Activated T-helper 2 cell treated with anti-CD3 and anti-CD28 coated beads, Interferon-gamma antibody, Interleukin-2, Interleukin-4, amounts not matched to agents 10 μg/mL and 5 μg/mL and 100 μg/mL, durations not matched to agents 14 hours and 24 hours and 36 hours (primary cell): ENCODE measurements at places on chromosomes 7 and 10.

- no peaks in the 10 kb centered on the region for H3K36me3 ChIP-seq
- H3K27ac ChIP-seq: no peak overlapping the region
- peaks cover 12% of the 10 kb centered on the region for H3K4me1 ChIP-seq
- no peak for DNase-seq
- H3K4me3 ChIP-seq: no peak overlapping the region
Measured at GRCh38 chr7:107130487-107131220, 38.1 kb upstream of the HBP1 start.

GRCh38 chr7:150936018-150936417 lies 42.1 kb downstream of the KCNH2 start:
- DNase-seq: no peak
- H3K27me3 ChIP-seq: peaks cover 6% of the 10 kb centered on the region
- H3K4me3 ChIP-seq: no peak overlapping the region
- H3K4me1 ChIP-seq: peaks cover 9% of the 10 kb centered on the region
- no peaks in the 10 kb centered on the region for H3K36me3 ChIP-seq
- H3K27ac ChIP-seq: no peak overlapping the region

DNA sequence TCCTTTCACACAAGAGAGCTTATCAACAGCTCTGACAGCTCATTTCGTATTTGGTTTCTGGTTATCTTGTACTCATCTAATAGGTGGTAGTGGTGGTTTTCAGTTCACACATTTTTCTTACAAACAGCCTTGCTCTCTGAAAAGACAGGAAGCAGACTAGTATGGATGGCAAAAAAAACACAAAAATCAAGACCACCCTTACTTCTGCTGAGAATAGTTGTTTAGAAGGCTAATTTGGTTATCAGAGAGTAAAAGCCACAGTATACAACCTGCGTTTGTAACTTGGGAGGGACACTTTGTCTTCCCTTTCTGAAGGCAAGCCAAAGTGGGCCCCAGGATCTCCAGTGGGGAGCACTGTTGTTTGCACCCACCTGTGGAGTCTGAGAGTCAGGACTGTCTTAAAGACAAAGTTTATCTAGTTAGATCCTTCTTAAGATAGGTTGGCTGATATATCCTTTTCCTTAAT lies 68.0 kb downstream of the PIP4K2A start:
- H3K36me3 ChIP-seq: peaks cover 27% of the 10 kb centered on the region
- peak overlapping the region; percentile 31 for H3K4me3 ChIP-seq
- H3K4me1 ChIP-seq: peaks cover 78% of the 10 kb centered on the region
- DNase-seq: no peak
- H3K27ac ChIP-seq: peak overlapping the region; percentile 98
- no peaks in the 10 kb centered on the region for H3K27me3 ChIP-seq

GRCh38 chr10:29346296-29347001 lies 57.6 kb downstream of the LYZL1 start:
- H3K36me3 ChIP-seq: no peaks in the 10 kb centered on the region
- peaks cover 4% of the 10 kb centered on the region for H3K4me1 ChIP-seq
- H3K4me3 ChIP-seq: no peak overlapping the region
- no peak for DNase-seq
- no peak overlapping the region for H3K27ac ChIP-seq

DNA sequence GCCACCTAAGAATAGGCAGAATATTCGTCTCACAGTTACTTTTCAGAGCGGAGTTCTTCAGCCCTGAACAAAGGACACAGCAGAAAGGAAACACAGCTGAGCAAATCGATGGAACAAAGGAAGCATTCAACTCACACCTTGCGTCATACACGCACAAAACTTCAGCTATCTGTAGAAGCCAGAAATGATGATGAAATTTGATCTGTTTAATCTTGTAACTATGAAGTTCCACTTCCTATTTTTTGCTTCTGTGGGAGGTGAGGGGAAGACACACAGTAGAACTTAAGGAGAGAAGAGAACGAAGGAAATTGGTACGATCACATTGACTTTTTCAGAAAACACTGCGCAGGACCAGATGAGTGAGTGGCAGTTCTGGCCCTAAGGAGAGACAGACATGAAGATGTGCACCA lies 26.2 kb downstream of the FAM171A1 start:
- H3K4me1 ChIP-seq: no peaks in the 10 kb centered on the region
- no peak for DNase-seq
- no peaks in the 10 kb centered on the region for H3K36me3 ChIP-seq
- no peak overlapping the region for H3K27ac ChIP-seq
- no peak overlapping the region for H3K4me3 ChIP-seq

DNA sequence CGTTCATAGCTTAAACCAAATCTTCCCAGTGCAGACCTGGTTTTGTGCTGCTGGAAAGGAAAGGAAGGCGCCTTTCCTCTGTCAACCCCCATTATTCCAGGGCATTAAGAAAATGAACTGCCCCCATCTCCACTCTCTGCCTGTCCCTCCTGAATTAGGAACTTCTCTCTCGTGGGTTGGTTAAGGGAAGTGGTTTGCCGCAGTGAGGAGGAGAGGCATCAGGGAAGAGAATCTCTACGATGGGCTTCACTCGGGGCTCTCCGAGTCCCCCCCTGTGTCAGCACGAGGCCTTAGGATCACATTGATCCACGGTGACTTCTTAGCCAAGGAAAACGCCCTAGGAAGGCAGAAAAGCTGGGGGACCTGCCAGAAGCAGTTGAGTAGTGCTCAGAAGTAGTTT lies 53.9 kb upstream of the LYZL2 start:
- H3K27ac ChIP-seq: peak overlapping the region; percentile 96
- H3K36me3 ChIP-seq: peaks cover 21% of the 10 kb centered on the region
- peaks cover 77% of the 10 kb centered on the region for H3K4me1 ChIP-seq
- no peak overlapping the region for H3K4me3 ChIP-seq

DNA sequence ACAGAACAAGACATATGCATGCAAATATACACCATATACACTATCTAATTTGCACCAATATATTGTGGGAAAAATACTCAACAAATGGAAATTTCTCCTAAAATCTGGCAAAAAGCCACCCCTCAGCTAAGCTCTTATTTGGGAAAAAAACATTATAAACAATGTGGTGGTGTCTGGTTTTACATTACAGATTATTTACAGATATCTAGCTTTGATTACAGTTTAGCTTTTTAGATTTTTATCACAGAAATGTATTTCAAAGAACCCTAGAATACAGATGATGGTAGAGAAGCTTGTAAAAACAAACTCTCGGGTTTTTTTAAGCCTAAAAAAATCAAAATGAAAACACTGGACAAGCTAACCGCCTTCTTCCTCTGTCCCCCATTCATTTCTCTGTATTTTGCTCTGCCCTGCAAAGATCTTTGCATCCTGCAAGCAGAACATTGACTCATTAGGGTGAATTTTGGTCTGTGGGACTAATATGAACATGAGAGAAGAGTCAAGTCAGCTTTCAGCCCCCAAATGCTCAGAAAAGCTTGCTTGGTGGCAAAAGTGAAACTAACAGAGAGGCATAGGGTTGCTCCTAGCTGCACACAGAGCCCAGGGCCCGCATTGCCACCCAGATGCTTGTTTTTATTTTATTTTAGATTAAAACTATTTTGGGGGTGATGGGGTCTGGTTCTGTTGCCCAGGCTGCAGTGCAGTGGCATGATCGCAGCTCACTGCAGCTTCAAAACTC lies 88.8 kb upstream of the LYZL1 start:
- H3K4me1 ChIP-seq: no peaks in the 10 kb centered on the region
- no peak for DNase-seq
- peaks cover 3% of the 10 kb centered on the region for H3K27me3 ChIP-seq
- no peaks in the 10 kb centered on the region for H3K36me3 ChIP-seq

DNA sequence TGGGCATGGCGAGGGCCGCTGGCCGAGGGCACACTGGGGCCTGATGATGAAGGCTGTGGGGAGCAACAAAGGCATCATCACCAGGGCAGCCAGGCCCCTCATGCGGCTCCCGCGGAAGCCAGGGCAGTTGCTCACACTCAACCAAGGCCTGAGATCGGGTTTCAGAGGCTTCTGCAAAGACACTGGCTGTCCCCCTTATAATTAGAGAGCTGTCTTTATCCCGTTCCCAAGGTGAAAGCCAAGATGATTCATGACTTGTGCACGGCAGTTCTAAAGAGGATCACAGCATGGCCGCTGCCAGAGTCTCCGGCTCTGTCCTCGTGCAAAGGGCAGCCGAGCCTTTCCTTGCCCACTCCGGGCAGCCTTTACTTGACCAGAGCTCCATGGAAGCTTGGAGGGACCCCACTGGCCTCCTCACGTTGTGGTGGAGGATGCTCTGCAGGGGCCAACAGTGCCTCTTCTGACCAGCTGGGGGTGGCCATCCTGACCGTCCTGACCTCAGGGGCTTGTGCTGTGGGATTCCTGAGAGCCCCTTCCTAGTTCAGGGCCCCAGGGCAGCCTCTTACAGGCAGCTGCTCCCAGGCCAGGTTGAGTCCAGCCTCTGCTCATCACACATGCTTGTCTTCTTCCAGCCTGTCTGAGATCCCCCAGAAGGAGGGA lies 82.3 kb downstream of the PRKAG2 start:
- H3K4me3 ChIP-seq: no peak overlapping the region
- H3K4me1 ChIP-seq: peaks cover 15% of the 10 kb centered on the region
- H3K36me3 ChIP-seq: no peaks in the 10 kb centered on the region
- no peaks in the 10 kb centered on the region for H3K27me3 ChIP-seq
- no peak for DNase-seq

- H3K36me3 ChIP-seq: no peaks in the 10 kb centered on the region
- no peak overlapping the region for H3K4me3 ChIP-seq
- DNase-seq: no peak
Measured at GRCh38 chr7:110007320-110008063, 1083.4 kb upstream of the LRRN3 start.

GRCh38 chr10:68576118-68576517 lies 16.0 kb downstream of the TET1 start:
- H3K4me1 ChIP-seq: peaks cover 1% of the 10 kb centered on the region
- no peaks in the 10 kb centered on the region for H3K27me3 ChIP-seq
- no peaks in the 10 kb centered on the region for H3K36me3 ChIP-seq
- DNase-seq: no peak

GRCh38 chr7:143892527-143893300 lies 9.3 kb downstream of the TCAF1 start:
- H3K27me3 ChIP-seq: no peaks in the 10 kb centered on the region
- H3K4me1 ChIP-seq: peaks cover 3% of the 10 kb centered on the region
- H3K27ac ChIP-seq: no peak overlapping the region
- H3K36me3 ChIP-seq: peaks cover 17% of the 10 kb centered on the region
- DNase-seq: no peak
- no peak overlapping the region for H3K4me3 ChIP-seq

DNA sequence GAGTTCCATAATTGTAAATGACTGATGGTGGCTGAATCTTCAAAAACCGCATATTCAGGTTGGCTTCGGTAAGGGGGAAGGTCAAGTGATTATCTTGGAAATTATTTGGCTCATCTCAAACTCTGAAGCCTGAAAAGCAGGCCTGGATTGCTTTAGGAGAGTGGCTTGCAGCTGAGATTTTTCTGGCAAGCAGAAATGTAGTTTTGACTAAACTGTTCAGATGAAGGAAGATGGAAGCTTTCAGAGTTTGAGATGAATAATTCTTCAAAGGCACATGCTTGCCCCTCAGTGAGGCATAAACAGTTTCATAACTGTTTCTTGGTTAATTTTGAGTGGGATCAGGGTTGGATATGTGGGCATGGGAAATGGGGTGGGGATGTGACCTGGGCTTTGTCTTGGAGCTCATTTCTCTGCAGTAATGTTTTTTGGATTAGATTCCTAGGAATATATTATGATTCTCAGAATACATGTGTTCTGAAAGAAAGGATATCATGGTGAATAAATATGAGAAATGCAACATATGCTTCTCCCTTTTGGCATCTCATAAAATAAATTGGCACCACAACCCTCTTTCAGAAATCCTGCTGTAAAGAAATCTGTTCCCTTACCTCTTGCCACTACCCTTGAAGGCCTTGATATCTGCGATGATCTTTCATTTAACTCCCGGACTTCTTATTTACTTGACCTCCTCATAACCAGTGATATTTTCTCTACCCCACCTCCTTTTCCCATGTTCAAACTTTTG lies 469.2 kb downstream of the ADRA2A start:
- no peaks in the 10 kb centered on the region for H3K36me3 ChIP-seq
- DNase-seq: no peak
- no peaks in the 10 kb centered on the region for H3K27me3 ChIP-seq
- no peaks in the 10 kb centered on the region for H3K4me1 ChIP-seq
- no peak overlapping the region for H3K4me3 ChIP-seq

DNA sequence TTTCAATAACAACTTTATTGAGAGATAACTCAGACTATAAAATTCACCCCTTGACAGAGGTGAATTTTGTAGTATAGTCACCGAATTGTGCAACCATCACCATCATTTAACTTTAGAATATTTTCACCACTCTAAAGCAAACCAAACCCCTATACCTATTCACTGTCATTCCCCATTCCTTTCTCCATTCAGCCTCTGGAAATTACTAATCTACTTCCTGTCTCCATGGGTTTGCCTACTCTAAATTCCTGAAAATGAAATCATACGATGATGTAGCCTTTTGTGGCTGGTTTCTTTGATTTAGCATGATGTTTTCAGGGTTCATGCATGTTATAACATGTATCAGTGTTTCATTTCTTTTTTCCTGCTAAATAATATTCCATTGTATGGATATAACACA lies 15.6 kb upstream of the LMTK2 start:
- H3K36me3 ChIP-seq: no peaks in the 10 kb centered on the region
- DNase-seq: no peak
- H3K27me3 ChIP-seq: peaks cover 6% of the 10 kb centered on the region
- no peaks in the 10 kb centered on the region for H3K4me1 ChIP-seq
- H3K27ac ChIP-seq: no peak overlapping the region

DNA sequence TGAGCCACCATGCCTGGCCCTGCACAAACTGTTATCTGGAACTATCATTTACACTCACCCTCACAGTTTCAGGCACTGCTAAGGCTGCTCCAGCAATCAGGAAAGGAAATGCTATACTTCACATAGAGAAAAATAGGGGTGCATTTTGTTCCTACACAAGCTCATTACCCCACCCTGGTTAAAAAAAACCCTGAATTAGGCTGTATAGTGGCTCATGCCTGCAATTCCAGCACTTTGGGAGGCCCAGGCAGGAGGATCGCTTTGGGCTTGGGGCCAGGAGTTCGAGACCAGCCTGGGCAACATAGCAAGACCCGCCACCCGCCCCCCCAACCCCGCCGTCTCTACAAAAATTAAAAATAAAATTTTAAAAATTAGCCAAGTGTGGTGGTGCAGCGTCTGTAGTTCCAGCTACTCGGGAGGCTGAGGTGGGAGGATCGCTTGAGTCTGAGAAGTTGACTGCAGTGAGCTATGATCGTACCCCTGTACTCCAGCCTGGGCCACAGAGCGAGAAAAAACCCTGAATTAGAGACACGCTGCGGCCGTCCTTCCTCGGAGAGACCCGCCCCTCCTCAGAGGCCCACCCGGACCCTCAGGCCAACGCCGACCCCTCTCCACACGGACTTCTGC lies 539 bp downstream of the PTCD1 start:
- H3K27ac ChIP-seq: peak overlapping the region; percentile 92
- peaks cover 24% of the 10 kb centered on the region for H3K4me1 ChIP-seq
- H3K36me3 ChIP-seq: peaks cover 36% of the 10 kb centered on the region
- H3K4me3 ChIP-seq: peak overlapping the region; percentile 99
- no peak for DNase-seq
- no peaks in the 10 kb centered on the region for H3K27me3 ChIP-seq

- DNase-seq: no peak
- H3K36me3 ChIP-seq: no peaks in the 10 kb centered on the region
- no peaks in the 10 kb centered on the region for H3K27me3 ChIP-seq
Measured at GRCh38 chr7:70505886-70506285, 626.1 kb upstream of the GALNT17 start.

GRCh38 chr7:74627661-74628411 lies 29.7 kb upstream of the GTF2I start:
- no peaks in the 10 kb centered on the region for H3K27me3 ChIP-seq
- H3K4me3 ChIP-seq: no peak overlapping the region
- H3K4me1 ChIP-seq: peaks cover 2% of the 10 kb centered on the region
- H3K27ac ChIP-seq: no peak overlapping the region

- H3K4me1 ChIP-seq: peaks cover 3% of the 10 kb centered on the region
- H3K27ac ChIP-seq: no peak overlapping the region
- no peaks in the 10 kb centered on the region for H3K27me3 ChIP-seq
- no peak overlapping the region for H3K4me3 ChIP-seq
Measured at GRCh38 chr10:103171278-103171677, 21.8 kb downstream of the NT5C2 start.
